Brain (organoid and tissue), 16 donors: ENCODE measurements at places on chromosomes 16 and 17.

GRCh38 chr16:12255473-12255872 is 278.9 kb downstream of the SNX29 start:
- peak; percentile 28 for DNase-seq

DNA sequence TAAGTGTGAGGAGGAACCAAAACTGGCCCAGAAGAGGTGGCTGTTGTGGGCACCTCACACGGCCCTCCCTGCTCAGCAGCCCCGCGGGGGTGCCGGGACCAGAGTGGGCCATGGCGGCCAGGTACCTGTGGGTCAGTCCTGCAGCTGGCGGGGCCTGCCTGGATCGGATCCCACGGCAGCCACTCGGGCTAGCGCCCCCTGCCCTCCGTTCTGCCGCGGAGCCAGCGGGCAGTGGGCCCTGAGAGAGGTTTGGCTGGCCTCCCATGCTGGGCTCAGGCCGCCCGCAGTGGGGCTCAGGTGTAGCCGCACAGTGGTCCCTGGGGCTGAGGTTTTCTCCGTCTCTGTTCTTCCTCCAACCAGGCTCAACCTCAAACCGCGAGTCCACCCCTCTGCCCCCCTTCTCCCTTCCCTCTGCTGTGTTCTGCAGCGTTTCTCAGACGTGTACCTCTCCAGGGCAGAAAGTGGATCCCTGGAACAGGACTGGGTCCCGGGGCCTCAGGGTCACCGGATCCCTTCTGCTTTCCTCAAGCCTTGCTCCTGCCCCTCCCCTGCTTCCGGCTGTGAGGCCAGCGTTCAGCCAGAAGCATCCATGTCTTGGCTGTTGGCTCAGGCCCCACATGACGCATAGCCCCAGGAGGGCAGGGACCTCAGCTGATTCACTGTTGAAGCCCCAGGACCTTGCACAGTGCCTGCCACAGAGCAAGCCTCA is 28.6 kb upstream of the ITGA3 start:
- no peak for DNase-seq

- no peak for DNase-seq
Measured at GRCh38 chr17:49977463-49978389, 8.7 kb downstream of the DLX4 start.

DNA sequence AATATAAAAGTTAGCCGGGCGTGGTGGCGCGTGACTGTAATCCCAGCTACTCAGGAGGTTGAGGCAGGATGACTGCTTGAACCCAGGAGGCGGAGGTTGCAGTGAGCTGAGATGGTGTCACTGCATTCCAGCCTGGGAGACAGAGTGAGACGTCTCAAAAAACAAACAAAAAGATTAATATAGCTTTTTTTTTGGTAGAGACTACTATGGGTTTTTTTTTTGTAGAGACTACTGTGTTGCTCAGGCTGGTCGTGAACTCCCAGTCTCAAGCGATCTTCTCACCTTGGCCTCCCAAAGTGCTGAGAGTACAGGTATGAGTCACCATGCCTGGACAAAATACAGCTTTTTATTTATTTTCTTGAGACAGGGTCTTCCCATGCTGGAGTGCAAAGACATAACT is 20.2 kb downstream of the ZNRF1 start:
- DNase-seq: no peak

GRCh38 chr17:54919425-54919824 is 18.8 kb downstream of the TOM1L1 start:
- DNase-seq: no peak

DNA sequence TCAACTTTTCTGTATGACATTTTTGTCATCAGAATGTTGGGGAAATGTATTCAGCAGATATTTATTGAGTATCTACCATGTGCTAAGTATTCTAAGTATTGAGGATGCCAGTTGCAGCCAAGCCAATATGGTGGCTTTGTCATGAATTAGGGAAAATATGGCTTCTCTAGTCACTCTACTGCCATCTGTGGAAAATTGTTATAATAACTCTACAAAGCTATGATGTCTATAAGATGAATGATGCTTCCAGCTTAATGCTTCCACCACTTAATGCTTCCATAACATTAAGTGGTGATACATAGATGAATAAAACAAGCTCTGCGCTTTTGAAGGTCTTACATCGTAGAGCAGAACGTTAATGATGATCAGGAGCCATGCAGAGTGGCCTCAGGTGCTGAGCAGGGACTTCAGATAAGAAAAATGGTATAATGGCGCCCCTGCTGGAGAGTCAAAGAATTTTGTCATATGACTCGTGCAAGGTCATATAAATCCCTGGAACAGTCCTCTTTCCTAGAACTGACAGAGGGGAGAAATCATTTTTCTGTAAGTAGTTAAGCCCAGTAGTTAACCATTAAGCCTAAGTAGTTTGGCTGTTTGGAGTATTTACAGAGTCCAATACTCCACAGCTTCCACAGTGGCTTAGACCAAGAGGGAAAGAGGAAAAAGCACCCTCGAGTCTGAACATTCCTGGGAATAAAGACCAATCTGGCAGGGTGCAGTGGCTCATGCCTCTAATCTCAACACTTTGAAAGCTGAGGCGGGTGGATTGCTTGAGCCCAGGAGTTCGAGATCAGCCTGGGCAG is 2.7 kb upstream of the TMIGD1 start:
- DNase-seq: no peak

GRCh38 chr16:1654505-1655268 is 23.4 kb upstream of the JPT2 start:
- DNase-seq: no peak

DNA sequence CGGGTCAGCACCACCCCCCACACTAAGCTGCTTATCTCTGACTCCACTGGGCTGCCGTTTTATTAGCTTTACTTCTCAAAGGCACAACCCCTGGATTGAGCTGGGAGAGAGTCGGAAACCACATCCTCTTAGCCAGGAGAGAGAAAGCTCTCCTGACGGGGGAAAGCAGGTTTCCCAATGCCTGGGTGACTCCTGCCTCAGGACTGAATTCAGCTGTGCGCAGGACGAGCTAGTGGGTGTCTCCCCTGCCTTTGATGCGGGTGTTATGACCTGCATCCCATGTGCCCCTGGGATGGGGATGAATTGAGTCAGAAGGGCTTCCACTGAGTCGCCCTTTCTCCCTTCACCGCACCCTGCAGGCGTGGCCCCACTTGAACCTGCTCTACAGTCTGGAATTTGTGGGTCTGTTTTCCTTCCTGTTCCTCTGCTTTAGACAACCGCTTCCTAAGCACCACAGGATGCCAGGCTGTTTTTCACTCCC is 819.2 kb upstream of the EEF2KMT start:
- DNase-seq: no peak

DNA sequence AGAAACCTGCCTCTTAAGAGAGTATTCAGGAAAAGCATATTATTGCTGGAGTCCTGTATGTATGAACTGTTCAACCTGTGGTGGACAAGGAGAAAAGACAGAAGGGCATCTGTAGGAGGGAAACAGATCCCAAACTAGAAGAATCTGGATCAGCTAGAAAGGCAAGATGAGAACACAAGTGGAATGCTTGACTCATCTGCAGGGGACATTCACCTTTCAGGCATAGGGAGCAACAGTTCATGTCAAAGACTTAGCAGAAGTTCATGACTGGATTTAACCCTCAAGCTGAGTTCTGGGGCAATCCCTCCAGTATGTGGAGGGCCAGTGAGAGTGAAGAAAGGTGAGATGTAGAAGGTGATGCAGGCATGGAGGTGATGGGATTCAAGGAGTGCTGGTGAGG is 135.9 kb upstream of the DYNLRB2 start:
- DNase-seq: no peak

- DNase-seq: no peak
Measured at GRCh38 chr17:78793968-78794367, 11.9 kb upstream of the CYTH1 start.

DNA sequence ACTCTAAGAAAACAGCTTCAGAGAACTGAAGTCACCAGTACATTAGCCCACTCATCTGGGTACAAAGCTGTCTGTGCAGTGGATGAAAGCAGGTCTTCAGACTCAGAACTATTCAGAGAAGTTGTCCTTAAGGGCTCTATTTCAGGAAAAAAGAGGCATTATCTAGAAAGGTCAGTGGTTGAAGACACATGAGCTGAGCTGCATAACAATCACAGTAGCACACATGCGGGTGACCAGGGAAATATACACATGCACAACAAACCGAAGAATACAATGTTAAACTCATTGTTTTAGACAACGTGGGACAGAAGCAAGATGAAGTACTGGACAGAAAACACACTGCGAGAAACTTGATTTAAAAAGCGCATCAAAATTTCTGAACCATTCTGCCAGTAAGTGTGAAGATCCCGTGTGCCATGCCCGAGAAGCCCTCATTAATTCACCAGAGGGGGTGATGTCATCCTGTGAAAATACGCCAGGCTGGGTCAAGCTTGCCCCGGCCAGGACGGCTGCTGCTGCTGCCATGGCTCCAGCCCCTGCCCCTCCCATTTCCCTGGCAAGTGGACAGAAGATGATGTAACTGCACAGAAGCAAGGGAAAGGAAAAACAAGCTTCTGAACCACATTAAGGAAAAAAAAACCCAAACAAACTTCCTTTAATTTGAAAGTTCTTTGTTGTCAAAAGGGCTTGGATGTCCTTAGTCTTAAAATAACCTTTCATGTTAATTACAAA is 10.1 kb downstream of the DYNC1LI2 start:
- DNase-seq: peak; percentile 81
